ENCODE measurements at places on chromosomes 7 and 10.
A peak's percentile ranks its signal among the peaks of the same experiment; 100 is the strongest.

DNA sequence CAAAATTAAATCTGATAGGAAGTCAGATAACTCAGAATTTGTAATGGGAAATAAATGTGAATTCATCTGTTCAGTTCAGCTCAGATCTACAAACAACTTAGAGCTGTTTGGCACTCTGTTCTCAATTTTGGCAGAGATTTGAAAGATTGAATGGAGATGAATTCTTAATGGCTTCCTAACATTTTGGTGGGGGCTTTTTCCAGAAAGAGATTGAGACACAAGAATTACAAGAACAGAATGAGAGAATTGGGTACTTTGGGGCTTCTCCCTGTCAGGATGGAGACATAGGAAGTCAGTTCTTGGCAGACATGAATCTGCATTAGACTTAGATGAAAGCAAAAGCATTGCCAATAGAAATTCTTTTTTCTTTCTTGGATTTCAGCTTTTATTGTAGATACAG is 39.0 kb upstream of the PTPRZ1 start:
- DNase-seq: no peak

- DNase-seq: no peak
Measured at GRCh38 chr7:20438248-20438647, 107.5 kb downstream of the ITGB8 start.

DNA sequence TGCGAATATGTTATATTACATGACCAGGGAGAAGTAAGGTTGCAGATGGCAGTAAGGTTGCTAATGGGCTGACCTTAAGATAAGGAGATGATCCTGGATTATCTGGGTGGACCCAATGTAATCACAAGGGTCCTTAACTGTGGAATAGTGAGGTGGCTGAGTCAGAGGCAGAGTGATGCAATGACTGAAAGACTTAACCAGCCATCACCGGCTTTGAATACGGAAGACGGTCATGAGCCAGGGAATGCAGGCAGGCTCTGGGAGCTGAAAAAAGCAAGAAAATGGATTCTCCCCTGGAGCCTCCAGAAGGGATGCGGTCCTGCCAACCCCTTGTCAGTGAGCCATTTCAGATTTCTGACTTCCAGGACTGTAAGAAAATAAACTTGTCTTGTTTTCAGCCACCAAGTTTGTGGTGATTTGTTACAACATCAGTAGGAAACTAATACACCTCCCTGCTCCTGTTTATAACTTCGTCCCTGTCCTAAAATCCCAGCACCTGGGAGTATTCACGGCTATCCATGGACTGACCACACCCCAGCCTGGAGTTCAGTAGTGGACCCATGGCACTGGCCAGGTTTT is 4.6 kb upstream of the C10orf95 start:
- no peak for DNase-seq

DNA sequence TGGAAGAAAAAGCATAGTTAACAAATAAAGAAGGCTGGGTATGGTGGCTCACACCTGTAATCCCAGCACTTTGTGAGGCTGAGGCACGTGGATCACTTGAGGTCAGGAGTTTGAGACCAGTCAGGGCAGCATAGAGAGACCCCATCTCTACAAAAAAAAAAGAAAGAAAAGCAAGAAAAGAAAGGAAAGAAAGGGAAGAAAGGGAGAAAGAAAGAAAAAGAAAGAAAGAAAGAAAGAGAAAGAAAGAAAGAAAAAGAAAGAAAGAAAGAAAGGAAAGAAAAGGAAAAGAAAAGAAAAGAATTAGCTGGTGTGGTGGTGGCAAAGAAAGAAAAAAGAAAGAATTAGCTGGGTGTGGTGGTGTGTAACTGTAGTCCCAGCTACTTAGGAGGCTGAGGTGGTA is 3.1 kb upstream of the HILPDA start:
- DNase-seq: no peak

GRCh38 chr7:29980151-29980550 is 9.4 kb downstream of the SCRN1 start:
- DNase-seq: no peak

- no peak for DNase-seq
Measured at GRCh38 chr7:2853147-2853546, 9.0 kb upstream of the GNA12 start.

GRCh38 chr10:122115874-122116273 is 126.9 kb downstream of the TACC2 start:
- no peak for DNase-seq

- no peak for DNase-seq
Measured at GRCh38 chr10:97773096-97773495, 1.3 kb upstream of the SFRP5 start.

- DNase-seq: no peak
Measured at GRCh38 chr7:44188480-44189225, 586 bp downstream of the GCK start.

GRCh38 chr10:62433181-62433692 is 59.1 kb downstream of the ZNF365 start:
- peak; percentile 82 for DNase-seq

DNA sequence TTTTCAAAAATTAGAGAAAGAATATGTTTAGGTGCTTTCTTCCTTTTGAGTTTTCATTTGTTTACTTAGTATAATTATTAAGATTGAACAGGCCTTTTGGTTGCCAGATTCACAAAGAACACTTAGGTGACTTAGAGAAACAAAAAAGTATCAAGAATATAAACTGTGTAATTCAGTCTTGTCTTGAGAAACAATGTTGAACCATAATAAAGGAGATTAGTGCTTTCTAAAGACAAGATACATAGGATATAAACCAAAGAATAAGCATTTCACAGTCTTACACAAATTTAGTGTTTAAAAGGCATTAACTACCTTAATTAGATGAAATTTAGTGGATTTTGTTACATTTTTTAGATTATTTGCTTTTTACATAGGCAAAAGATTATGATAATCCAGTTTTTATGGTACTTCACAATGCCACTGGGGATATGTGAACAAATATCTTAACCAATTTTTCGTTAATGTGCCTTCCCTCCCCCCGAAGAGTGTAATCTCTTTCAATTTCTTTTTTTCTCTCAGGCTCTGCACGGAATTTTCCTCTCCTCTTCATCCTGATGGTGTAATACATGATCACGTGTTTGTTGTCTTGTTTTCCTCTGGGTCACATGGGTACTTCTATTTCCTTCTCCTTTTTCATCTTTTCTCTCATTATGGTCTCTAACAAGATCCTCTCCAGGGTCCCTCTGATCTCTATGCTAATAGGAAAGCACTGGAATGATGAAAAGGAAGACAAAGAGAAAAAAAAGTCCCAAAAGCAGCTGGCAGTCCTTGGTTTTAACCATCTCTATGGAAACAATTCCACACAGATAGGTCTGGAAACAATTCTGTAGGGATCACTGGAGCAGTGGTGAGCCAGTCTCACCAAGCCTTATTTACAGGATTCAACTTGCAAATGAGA is 3.7 kb upstream of the HNRNPH3 start:
- no peak for DNase-seq

- DNase-seq: no peak
Measured at GRCh38 chr7:148819697-148820360, 64.3 kb downstream of the EZH2 start.

DNA sequence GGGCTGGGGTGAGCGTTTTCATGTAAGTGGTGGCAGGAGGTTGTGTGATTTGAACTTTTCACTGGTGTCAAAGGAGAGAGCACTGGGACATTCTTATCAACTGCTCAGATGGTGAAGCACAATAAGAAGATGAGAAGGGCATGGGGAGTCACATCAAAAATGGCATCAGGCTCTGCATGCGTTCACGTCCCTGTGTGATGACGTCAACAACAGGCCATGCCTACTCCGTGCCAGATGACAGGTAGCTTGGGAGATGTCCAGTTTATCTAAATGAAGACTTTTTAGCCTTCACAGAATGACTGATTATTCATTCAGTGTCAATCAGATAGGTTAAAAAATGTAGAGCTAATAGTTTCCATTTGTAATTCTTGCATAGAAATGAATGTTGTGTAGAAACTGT is 264.3 kb upstream of the POM121L12 start:
- DNase-seq: no peak

GRCh38 chr10:110666673-110667072 is 22.5 kb downstream of the RBM20 start:
- no peak for DNase-seq

- no peak for DNase-seq
Measured at GRCh38 chr7:122746948-122747347, 44.2 kb upstream of the RNF148 start.

DNA sequence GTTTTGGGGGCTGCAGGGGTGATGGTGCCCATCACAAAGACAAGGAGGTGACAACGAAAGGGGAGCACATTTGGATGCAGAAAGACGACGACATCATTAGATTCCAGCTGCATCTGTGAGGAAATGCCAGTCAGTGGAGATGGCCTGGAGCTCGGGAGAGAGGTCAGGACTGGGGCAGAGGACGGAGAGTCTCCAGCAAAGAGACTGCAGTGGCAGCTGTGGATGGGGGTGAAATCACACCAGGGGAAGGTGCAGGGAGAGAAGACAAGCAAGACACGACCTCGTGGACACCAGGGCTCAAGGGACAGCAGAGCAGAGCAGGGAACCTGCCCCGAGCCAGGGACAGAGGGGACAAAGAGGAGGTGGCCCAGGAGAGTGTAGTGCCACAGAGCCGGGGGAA is 203.4 kb downstream of the PRPF18 start:
- no peak for DNase-seq

DNA sequence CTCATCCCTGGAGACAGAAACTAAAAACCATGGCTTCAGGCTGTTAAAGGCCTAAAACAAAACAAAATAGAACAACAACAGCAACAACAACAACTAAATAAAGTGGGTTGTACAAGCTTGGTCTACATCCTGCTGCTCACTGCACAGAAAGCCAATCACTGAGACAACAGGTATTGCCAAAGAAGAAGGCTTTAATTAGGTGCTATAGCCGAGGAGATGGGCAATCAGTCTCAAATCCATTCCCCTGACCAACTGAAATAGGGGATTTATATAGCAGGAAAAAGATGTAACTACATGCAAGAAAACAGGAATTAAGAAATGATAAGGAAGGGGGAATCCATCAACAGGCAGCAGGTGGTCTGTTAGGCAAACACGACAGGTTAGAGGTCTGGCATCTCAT is 22.4 kb upstream of the NUB1 start:
- no peak for DNase-seq

- no peak for DNase-seq
Measured at GRCh38 chr7:106231856-106232490, 52.8 kb downstream of the NAMPT start.

GRCh38 chr7:118059209-118059608 is 124.8 kb upstream of the LSM8 start:
- DNase-seq: no peak

- DNase-seq: no peak
Measured at GRCh38 chr7:125695626-125696025, 766.0 kb upstream of the POT1 start.

GRCh38 chr7:30308389-30308788 is 24.0 kb downstream of the ZNRF2 start:
- DNase-seq: no peak

DNA sequence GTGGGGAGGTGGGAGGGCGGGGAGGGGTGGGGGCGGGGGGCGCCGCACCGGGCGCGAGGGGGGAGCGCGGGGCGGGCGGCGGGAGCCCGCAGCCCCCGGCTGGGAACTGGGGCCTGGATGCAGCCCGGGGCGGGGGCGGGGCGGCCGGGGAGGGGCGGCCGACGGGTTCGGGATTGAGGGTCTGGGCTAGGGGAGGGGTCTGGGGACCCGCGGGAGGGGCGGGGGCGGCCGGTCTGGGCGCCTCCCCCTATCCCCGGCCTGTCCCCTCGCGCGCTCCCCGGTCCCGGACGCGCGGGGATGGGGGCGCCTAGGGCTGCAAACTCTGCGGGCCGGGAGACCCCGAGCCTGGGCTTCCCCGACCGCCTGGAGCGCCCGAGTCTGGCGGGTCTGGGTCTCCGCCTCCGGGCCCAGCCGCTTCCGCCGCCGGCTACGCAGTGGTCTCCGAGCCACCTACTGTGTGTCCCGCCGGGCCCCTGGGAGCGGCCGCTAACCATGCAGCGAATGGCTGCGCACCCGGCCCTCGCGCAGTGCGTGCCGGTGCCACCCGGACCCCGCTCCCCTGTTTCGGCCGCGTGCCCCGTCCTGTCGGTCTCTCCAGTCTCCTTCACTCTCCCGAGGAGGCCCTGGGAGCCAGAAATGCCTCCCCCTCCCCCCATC is 375 bp upstream of the FGF8 start:
- no peak for DNase-seq

DNA sequence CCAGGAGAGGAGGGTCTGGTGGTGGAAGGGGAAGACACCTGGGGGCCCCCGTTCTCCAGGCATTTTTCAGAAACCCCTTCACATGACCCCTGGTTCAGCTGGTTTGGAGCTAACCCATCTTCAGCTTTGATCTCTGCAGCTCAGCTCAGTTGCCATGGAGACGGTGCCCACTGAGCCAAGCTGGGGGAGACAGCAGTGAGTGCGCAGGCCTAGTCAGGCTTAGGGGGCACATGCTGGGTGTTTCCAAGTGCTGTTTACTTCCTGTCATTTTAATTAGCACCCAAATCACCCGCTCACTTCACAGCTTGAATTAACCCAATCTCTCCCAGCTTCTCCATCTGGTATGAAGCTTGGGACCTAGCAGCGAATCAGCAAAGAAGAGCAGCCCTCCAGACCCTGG is 9.0 kb downstream of the SPOCK2 start:
- peak; percentile 61 for DNase-seq

Data from activated naive CD4-positive, alpha-beta T cell treated with anti-CD3 and anti-CD28 coated beads for 36 hours (primary cell).